ENCODE measurements at places on chromosomes 16 and 17.

GRCh38 chr16:2296661-2297505 is 29.0 kb upstream of the RNPS1 start:
- DNase-seq = no peak

- no peak for DNase-seq
Measured at GRCh38 chr17:66357037-66357436, 54.6 kb downstream of the PRKCA start.

- DNase-seq = no peak
Measured at GRCh38 chr16:22388101-22388644, 13.8 kb upstream of the CDR2 start.

DNA sequence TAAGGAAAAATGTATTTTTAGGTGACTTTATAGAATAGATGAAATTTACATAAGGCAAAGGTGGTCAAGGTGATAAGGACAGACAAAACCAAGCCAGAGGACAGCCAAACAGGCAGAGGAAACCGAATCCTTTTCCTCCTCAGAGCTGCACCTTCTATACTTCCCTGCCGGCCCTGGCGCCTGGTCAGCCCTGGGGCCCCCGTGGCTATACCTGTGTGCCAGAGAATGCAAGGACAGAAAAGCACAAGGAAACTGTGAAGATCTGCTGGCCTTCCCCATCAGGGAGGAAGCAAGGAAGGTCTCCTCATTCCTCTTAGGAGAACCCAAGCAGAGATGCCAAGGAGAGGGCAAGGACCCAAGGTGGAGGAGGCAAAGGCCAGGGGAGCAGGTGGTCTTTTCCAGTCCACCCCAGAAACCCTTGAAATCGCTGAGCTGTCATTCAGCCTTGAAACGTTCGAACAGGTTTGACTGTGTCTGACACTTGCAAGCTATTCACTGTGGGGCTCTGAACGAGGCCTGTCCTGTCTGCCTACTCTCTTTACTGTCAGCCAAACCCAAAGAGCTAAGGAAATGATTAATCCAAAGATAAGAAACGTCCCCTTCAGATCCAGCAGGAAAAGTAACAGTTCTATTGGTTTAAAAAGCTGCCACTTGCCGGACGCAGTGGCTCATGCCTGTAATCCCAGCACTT is 114.4 kb downstream of the XYLT1 start:
- no peak for DNase-seq

DNA sequence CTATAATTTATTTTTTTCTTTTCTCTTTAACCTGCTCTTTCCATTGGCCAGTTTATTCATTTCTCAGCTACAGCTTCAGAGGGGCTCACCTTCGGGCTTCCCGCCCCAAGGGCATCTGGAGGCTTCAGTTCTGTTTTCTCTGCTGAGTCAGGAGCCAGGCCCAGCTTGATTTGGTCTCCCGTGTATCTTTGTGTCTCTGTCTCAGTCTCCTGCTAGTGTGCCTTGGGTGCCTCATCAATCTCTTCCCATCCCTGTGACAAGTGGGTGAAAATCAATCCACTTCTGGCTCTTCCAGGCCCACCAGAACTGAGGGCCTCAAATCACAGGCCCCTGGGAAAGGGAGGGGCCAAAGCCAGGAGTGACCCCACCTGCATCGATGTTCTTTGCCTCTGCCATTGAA is 72.1 kb downstream of the CCDC182 start:
- DNase-seq = no peak

DNA sequence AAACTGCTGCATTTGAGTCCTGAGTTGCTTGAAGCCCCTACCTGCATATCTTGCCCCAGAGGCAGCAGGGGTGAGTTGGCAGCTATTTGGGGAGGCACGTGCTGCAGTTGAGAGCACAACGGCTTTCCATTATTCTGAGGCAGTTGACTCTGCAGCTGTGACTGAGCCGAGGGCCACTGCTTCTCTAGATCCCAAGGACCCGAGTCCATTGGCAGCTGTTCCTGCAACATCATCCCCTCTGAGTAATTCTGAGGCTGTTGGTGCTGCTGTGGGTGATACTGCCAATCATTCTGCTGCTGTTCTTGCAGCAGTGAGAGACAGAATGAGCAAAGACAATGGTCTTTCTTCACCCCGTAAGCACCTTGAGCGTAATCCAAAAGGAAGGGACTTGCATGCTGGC is 12.7 kb downstream of the TERF2IP start:
- DNase-seq = no peak

DNA sequence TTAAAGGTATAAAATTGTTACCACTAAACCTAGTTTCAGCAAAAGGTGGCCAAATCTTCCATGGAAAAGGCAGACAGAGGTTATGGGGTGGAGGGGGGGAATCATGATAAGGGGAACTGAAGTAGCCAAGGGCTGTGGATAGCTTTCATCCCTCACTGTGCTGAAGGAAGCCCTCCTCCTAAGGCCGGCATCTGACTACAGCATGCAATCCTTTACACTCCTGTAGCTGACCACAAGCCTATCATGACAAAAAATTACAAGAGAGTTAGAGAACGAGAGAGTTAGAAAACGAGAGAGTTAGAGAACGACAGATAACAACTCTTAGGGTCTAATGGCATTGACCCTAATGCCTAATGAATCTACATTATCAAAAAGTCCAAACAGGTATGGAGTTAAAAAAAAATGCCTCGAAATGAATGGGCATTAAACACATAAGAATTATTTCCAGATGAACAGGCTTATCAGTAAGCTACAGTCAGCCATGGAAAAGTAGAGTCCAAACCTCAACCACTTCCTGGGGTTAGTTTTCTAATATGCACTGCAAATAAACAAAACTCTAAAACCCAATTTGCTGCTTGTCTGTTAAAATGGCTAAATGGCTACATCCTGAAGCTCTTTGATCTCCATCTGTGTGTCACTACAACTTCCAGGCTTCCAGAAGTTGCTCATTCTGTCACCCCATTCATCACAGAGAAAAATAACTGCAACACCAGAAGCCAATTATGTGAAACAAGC is 29.7 kb downstream of the DUSP14 start:
- no peak for DNase-seq

- no peak for DNase-seq
Measured at GRCh38 chr17:38544175-38544838, 61.4 kb downstream of the SRCIN1 start.

GRCh38 chr17:55242476-55242875 is 22.3 kb upstream of the HLF start:
- no peak for DNase-seq

- DNase-seq = no peak
Measured at GRCh38 chr17:60065867-60066266, 12.9 kb downstream of the HEATR6 start.

- DNase-seq = no peak
Measured at GRCh38 chr17:59746849-59747445, 39.5 kb downstream of the VMP1 start.

- DNase-seq = peak; percentile 35
Measured at GRCh38 chr17:16941072-16942036, 30.6 kb downstream of the TNFRSF13B start.

DNA sequence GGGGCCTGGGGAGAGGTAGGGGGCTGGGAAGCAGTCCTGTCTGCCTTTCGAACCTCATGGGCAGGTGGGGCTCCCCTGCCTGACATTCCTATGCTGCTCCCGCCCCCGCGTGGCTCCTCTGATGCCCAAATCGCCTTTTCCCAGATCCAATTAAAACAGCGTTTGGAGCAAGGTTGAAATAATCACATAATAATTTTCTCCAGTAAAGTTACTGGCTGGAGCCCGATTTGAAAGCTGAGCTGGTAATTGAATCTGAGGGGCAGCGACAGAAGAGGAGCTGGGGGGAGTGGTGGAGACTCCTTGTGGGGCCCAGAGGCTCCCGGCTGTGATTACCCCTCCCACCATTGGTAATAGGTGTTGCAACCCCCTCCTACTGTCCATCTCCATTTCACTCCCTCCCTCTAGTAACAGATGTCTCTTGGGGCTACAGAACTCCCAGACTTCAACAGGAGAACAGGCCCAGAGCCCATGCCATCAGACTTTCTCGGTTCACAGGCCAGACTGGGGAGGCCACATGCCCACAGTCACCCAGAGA is 38.9 kb upstream of the C1QL1 start:
- no peak for DNase-seq

DNA sequence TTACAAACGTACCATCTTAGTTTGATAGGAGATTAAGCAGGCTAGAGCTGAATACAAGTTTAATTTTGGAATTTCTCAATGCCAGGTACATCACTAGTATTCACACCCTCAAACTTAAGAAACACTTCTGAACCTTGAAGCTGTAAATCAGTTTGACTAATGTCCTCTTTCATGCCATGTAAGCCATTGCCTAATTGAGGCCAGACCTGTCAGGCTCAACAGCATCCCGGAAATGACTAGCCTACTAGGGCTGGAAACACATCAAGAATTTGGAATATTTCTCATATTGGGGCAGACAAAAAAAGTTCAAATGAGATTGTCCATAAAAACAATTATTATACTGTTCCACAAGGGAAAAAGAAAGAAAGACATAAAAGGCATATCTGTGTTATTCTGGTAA is 1.7 kb downstream of the USP32 start:
- no peak for DNase-seq

- no peak for DNase-seq
Measured at GRCh38 chr16:1809281-1809801, 15.8 kb upstream of the IGFALS start.

- DNase-seq = peak; percentile 80
Measured at GRCh38 chr17:19337712-19338023, 24.9 kb downstream of the B9D1 start.

DNA sequence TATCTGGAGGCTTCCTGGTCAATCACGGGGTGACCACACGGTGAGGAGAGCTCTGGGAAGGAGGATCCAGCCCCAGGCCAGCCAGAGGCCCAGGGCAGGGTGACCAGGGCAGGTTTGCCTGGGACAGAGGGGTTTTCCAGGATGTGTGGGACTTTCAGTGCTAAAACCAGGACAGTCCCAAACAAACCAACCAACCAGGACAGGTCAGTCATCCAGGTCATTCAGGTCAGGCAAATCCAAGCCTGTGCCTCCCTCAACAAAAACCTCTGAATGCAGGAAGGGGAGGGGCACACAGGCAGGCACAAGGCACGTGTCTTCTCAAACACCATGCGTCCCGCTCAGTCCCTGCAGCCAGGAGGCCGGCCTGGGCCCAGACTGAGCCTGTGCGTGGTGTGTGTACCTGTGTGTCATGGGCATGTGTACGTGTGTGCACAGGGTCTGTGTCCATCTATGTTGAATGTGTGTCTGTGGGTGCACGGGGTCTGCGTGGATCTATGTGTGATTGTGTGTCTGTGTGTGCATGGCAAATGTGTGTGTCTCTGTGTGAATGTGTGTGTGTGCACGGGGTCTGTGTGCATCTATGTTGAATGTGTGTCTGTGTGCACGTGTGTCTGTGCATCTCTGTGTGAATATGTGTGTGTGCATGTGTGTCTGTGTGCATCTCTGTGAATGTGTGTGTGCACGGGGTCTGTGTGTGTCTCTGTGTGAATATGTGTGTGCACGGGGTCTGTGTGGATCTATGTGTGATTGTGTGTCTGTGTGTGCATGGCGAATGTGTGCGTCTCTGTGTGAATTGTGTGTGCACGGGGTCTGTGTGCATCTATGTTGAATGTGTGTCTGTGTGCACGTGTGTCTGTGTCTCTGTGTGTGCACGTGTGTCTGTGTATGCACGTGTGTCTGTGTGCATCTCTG is 78.9 kb downstream of the RTN4RL1 start:
- DNase-seq = no peak

DNA sequence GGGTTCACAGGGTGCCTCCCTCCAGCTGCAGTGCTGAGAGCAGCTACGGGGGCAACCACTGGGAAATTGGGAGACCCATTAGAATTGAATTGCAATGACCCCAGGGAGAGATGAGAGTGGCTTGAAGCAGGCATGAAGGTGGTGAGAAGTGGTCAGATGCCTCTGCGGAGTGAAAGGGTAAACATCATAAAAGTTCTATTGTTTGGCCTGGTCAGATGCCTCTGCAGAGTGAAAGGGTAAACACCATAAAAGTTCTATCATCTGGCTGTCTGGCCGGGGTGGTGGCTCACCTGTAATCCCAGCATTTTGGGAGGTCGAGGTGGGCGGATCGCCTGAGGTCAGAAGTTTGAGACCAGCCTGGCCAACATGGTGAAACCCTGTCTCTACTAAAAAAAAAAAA is 53.5 kb downstream of the TNFRSF13B start:
- DNase-seq = peak; percentile 10

GRCh38 chr17:66724581-66725341 is 110.2 kb upstream of the CACNG5 start:
- DNase-seq = no peak

- no peak for DNase-seq
Measured at GRCh38 chr16:20844588-20844987, 38.3 kb downstream of the REXO5 start.

DNA sequence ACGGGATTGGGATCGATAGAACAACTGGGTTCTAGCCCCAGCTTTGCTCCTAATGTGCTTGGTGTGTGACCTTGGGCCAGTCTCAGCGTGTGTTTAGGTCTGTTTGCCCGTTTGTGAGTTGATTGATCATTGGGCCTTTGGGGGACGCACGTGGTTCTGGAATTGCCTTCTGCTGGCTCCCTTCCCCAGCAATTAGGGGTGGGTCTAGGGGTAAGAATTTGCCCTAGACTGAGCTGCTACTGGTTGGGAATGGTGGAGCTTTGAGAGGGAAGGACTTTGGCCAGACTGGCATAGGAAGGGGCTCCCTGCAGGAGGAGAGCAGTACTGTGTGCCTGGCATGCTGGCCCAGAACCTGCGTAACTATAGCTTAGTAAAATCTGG is 1.5 kb downstream of the SPNS2 start:
- DNase-seq = no peak

DNA sequence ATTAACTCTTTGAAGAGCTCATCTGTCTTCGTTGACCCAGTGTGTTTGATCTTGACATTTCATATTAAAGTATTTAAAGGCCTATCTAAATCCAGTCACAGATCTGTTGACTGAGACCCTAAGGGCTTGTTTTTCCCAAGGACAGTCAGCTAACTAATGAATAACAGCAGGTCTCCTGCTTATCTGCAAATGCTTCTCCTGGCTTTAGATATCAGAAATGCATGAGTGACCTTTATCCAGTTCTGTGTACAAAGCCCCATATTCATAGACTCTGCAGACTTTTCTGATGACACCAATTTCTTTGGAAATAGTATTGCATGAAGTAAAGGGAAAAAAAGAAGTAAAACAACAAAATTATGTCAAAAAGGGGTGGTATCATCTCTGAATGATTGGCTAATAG is 70.3 kb downstream of the YPEL2 start:
- no peak for DNase-seq

DNA sequence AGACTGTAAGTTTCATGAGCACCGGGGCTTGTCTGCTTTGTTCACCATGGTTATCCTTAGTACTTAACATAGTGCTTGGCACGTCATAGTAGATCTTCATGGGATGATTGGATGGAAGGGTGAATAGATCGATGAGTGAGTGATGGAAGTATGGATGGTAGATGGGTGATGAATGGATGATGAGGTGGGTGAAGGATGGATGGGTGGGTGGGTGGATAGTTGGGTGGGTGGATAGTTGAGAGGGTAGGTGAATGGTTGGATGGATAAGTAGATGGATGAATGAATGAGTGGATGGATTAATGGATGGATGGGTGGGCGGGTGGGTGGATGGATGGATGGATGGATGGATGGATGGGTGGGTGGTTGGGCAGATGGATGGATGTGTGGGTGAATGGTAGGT is 133.2 kb upstream of the PLCG2 start:
- DNase-seq = no peak

Data from left lobe of liver (tissue), 2 donors.